Sigmoid colon (tissue), 7 donors: ENCODE measurements at places on chromosomes 1 and 21. TPM values are rescaled to one million over a fixed set of nuclear protein-coding genes. Genes with fewer than 3 reads are reported as not detected.

MXRA8 gene
- 106 TPM for total RNA-seq

GRCh38 chr21:35291034-35291433 lies 241.9 kb upstream of the RUNX1 start:
- no peak overlapping the region for H3K4me3 ChIP-seq
- no peak for DNase-seq
- no peaks in the 10 kb centered on the region for H3K27me3 ChIP-seq
- no peaks in the 10 kb centered on the region for H3K4me1 ChIP-seq

DNA sequence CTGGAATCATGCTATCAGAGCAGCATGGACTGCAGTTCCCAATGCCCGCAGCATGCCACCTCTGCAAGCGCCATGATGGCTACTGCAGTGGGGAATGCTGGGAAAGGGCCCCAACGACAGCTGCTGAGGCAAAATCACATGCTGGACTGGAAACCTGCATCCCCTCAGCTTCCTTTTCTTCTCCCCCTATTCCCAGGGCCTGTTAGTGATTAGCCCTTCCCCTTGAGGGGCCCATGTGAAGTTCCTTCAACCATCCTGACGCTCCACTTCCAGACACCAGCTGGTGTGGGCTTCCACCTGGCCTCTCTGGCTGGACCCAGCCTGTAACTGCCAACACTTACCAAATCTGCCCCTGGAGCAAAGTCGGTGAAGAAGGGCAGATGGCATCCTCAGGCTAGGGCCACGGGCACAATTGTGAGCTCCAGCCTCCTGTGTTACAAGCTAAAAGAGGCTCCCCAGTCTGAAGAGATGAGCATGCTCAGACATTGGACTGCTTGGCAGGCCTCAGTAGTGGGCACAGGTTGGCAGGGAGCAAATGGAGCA lies 22.1 kb upstream of the SDC3 start:
- H3K36me3 ChIP-seq, result peaks cover 40% of the 10 kb centered on the region
- no peak overlapping the region for H3K4me3 ChIP-seq
- no peak overlapping the region for H3K27ac ChIP-seq
- no peak for DNase-seq

GRCh38 chr1:182114627-182115023 lies 53.1 kb upstream of the ZNF648 start:
- no peak overlapping the region for H3K4me3 ChIP-seq
- H3K4me1 ChIP-seq, result no peaks in the 10 kb centered on the region
- H3K27me3 ChIP-seq, result peaks cover 11% of the 10 kb centered on the region
- no peak overlapping the region for H3K27ac ChIP-seq
- no peak for DNase-seq
- no peaks in the 10 kb centered on the region for H3K36me3 ChIP-seq

ZCCHC17 gene
- 26.3 TPM for total RNA-seq

GRCh38 chr21:44836666-44837471 lies 19.0 kb upstream of the SUMO3 start:
- H3K27ac ChIP-seq, result no peak overlapping the region
- peaks cover 6% of the 10 kb centered on the region for H3K4me1 ChIP-seq
- no peaks in the 10 kb centered on the region for H3K36me3 ChIP-seq
- H3K27me3 ChIP-seq, result no peaks in the 10 kb centered on the region

KRTAP12-2 gene
- not detected for total RNA-seq

DNA sequence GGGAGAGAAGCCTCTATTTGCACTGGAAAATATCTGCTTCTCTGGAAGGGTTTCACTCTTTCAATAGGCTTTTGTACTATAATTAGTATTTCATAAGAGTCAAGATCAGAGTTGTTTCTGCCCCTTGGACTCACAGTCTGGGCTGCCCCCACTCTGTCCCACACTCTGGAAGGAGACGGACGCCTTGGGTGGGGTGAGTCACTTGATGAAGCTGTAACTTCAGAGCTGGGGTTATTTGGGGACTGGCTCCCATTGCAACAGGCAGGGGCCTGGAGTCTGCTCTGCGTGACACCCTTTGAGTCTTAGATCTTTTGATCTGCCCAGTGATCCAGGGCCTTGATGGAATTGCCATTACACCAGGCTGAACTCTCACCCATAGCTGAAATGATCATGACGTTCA lies 4.0 kb upstream of the KCNA10 start:
- peak overlapping the region; percentile 31 for H3K27ac ChIP-seq
- no peaks in the 10 kb centered on the region for H3K36me3 ChIP-seq
- DNase-seq, result peak; percentile 70
- H3K27me3 ChIP-seq, result no peaks in the 10 kb centered on the region

SLC19A1 gene
- 6.4 TPM for total RNA-seq

GRCh38 chr1:19621274-19621950 lies 22.7 kb upstream of the NBL1 start:
- H3K27ac ChIP-seq, result peak overlapping the region; percentile 67
- DNase-seq, result peak; percentile 30
- no peaks in the 10 kb centered on the region for H3K27me3 ChIP-seq
- H3K4me3 ChIP-seq, result no peak overlapping the region
- peaks cover 78% of the 10 kb centered on the region for H3K4me1 ChIP-seq

RXRG gene
- 0.55 TPM for total RNA-seq

MROH7 gene
- total RNA-seq, result 11.8 TPM

GRCh38 chr1:102919659-102920058 lies 188.7 kb downstream of the COL11A1 start:
- no peak overlapping the region for H3K27ac ChIP-seq
- H3K27me3 ChIP-seq, result no peaks in the 10 kb centered on the region
- no peaks in the 10 kb centered on the region for H3K36me3 ChIP-seq
- H3K4me1 ChIP-seq, result no peaks in the 10 kb centered on the region

TMCO4 gene
- 24.2 TPM for total RNA-seq

LYPLA2 gene
- 20.2 TPM for total RNA-seq

COL8A2 gene
- 3.8 TPM for total RNA-seq

- DNase-seq, result no peak
- H3K4me3 ChIP-seq, result no peak overlapping the region
- H3K4me1 ChIP-seq, result peaks cover 65% of the 10 kb centered on the region
- H3K36me3 ChIP-seq, result no peaks in the 10 kb centered on the region
- no peak overlapping the region for H3K27ac ChIP-seq
Measured at GRCh38 chr1:204477036-204477740, 17.4 kb downstream of the PIK3C2B start.

DNA sequence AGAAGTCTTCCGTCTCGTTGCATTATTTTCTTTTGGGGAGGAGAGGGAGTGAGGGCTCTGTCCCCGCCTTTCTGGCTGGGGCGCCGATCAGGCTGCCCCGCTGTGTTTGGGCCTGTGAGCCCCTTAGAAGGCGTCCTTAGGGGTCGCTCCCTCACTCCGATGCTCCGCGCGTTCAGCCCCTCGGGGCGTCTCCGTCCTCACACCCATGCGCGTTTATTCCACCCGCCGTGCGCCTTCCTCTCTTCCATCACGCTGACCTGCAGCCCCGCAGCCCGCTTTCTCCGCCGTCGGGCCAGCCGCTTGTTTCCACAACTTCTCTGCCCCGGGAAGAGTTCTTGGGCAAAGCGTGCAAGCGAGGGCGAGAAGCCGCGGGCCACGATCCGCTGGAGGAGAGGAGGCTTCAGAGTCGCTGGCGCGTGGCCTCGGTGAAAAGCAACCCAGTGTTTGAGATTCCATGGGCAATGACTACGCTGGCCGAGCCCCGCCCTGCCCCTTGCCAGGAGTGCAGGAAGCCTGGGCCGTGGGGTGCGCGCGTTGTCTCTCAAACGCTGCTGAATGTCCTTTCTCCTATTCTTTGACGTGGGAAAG lies 27.7 kb downstream of the TRIM11 start:
- H3K4me1 ChIP-seq, result peaks cover 31% of the 10 kb centered on the region
- no peaks in the 10 kb centered on the region for H3K36me3 ChIP-seq
- DNase-seq, result peak; percentile 69

PLA2G5 gene
- 45.4 TPM for total RNA-seq

PYCR2 gene
- total RNA-seq, result 34.9 TPM

FCRLB gene
- not detected for total RNA-seq

SESN2 gene
- 6.3 TPM for total RNA-seq

ETS2 gene
- total RNA-seq, result 112 TPM

DNA sequence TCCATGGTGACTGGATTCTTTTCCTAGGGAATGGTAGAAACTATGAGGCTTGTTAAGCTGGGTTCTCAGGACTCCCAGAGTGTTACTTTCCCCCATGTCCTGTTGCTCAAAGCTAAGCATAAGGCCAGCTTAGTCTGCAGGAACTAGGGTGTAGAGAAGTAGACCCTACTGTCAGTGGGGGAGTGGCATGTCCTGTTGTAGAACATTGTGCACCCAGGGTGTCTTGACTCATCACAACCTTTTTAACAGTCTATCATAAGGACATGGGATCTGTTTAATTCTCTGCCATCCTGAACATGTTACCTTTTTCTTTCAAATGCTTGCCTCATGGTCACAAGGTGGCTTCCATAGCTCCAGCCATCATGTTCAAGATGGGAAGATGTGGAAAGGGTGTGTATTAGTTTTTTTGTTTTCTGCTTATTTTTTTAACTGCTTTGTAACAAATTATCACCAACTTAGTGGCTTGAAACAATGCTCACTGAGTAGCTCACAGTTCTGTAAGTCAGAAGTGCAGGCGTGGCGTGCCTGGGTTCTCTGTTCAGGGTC lies 17.4 kb downstream of the OBSCN start:
- no peaks in the 10 kb centered on the region for H3K27me3 ChIP-seq
- H3K4me3 ChIP-seq, result no peak overlapping the region
- no peaks in the 10 kb centered on the region for H3K4me1 ChIP-seq
- no peak overlapping the region for H3K27ac ChIP-seq
